ENCODE measurements at places on chromosomes 3 and 15.

GRCh38 chr3:98974442-98974841 lies 72.9 kb upstream of the DCBLD2 start:
- no peak overlapping the region for H3K27ac ChIP-seq
- no peaks in the 10 kb centered on the region for H3K27me3 ChIP-seq
- no peak for DNase-seq
- H3K4me3 ChIP-seq: no peak overlapping the region
- no peaks in the 10 kb centered on the region for H3K36me3 ChIP-seq

DNA sequence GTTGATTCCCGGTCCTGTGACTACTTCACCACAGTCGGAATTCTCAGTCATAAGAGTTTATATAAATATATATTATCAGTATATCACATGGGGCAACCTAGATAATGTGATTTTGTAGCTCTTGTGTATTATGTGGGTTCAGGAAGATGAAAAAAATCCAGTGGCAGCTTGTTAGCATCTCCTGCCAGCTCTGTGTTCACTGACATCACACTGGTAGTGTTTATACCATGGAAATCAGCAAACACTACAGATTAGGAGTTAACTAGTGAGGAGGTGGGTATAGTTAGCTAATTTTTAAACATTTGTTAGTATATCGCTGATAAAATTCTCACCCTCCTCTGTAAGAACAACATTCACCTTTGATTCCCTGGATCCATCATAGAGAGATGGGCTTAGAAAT lies 44.5 kb upstream of the KCNMB2 start:
- no peaks in the 10 kb centered on the region for H3K27me3 ChIP-seq
- H3K4me1 ChIP-seq: no peaks in the 10 kb centered on the region
- H3K27ac ChIP-seq: no peak overlapping the region
- H3K36me3 ChIP-seq: no peaks in the 10 kb centered on the region
- DNase-seq: no peak
- H3K4me3 ChIP-seq: no peak overlapping the region

DNA sequence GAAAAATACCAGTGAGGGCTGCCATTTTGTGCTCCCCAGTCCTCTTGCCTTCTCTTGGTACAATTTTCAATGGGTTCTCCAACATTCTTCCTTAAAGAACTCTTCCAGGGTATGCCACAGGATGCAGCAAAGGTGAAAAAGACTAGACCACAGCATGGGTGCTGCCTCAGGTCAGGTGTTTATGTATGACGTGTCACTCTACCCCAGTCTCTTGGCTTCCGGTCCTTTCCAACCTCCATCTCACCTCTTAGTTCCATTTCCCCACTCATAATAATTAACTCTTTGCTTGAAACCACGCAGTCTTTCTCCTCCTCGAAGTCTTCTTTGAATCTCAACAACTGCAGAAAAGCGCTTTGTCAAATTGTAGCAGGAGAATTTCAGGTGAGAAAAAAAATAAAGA lies 104.7 kb upstream of the TBC1D5 start:
- no peak overlapping the region for H3K4me3 ChIP-seq
- no peak for DNase-seq
- H3K36me3 ChIP-seq: no peaks in the 10 kb centered on the region
- H3K27me3 ChIP-seq: no peaks in the 10 kb centered on the region

DNA sequence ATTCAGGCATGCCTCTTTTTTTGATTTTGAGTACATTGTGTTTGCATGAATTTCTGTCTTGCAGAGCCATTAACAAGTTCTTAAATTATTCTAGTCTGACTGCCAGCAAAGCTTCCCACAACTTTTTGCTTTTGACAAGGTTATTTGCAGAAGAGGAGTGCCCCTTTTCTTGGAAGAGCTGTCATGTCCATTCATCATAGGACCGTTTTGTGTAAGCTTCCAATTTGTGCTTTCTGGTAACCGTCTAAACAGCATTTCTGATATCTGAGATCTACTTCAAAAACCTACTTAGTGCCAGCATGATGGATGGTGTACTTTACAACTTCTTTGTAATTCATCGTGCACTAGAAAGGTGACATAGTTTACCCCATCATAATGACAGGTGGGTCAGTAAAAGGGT lies 379.7 kb downstream of the NAALADL2 start:
- no peaks in the 10 kb centered on the region for H3K36me3 ChIP-seq
- no peaks in the 10 kb centered on the region for H3K4me1 ChIP-seq
- H3K27ac ChIP-seq: no peak overlapping the region

- DNase-seq: no peak
- H3K27me3 ChIP-seq: no peaks in the 10 kb centered on the region
- H3K27ac ChIP-seq: no peak overlapping the region
- no peaks in the 10 kb centered on the region for H3K36me3 ChIP-seq
- no peak overlapping the region for H3K4me3 ChIP-seq
Observed at GRCh38 chr3:128128251-128128650, 4.6 kb upstream of the RUVBL1 start.
